Glomerular endothelial cell (primary cell): ENCODE measurements at places on chromosomes 5 and 9.

GRCh38 chr9:116163293-116164055, 9.9 kb downstream of the PAPPA start:
- DNase-seq, result no peak

DNA sequence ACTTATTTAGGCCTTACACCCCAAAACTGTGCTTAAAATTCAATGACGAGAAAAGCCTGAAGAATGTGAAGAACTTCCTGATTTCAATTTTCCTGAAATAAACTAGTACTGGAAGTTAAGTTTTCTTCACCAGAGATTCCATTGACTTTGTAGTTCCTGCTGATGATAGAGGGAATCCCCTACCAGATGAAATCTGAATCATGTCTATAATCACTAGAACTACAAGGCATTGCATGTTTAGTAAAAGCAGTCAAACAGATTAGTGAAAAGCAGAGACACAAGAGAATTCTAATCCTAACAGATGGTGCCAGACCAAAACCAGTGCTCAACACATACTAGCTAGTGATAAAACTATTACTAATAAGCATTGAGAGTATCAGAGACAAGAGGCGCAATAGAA, 130.0 kb downstream of the PDE4D start:
- DNase-seq, result no peak

DNA sequence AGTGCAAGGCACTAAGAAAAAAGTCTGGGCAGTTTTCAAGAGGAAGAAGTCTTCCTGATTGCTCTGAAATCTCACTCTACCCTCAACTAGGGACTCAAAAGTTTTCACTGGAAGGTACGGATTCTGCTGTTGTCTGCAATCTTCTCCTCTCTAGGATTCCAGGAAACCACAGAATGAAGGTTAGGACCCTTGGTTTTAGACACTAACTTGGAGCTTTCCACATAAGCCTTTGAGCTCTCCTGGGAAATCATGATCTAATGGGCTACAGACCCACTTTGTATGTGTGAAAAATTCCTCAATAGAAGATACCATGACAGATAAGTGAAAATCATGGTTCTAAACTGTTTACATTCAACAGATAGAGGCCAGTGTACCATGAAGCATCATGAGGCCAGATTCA, 265.1 kb downstream of the PSAT1 start:
- no peak for DNase-seq

GRCh38 chr5:149665416-149666175, 64.5 kb upstream of the PPARGC1B start:
- DNase-seq, result no peak

DNA sequence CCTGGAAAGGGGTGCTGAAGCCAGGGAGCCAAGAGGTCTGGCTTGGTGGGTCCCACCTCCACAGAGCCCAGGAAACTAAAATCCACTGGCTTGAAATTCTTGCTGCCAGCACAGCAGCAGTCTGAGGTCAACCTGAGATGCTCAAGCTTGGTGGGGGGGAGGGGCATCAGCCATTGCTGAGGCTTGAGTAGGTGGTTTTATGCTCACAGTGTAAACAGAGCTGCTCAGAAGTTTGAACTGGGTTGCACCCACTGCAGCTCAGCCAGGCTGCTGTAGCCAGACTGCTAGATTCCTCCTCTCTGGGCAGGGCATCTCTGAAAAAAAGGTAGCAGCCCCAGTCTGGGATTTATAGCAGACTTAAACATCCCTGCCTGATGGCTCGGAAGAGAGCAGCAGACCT, 55.5 kb upstream of the FBXL17 start:
- no peak for DNase-seq

GRCh38 chr5:42157215-42157614, 232.1 kb downstream of the FBXO4 start:
- no peak for DNase-seq

DNA sequence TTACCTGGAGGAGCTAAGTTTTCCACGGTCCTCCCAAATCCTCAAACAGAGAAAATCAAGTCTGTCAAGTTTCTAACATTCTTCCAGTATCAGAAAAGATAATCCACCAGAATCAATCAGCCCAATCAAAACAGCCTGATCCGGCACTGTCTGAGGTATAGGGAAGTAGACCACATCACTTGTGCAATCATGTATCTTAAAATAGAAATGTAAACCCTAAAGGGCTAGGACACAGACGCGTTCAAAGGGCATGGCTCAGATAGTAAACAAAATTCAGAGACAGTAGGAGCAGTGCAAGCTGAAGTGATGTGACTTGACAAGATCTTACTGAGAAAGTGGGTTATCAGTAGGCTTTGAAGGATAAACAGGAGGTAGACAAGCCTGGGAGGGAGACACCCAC, 252.4 kb upstream of the DAPK1 start:
- DNase-seq, result no peak

DNA sequence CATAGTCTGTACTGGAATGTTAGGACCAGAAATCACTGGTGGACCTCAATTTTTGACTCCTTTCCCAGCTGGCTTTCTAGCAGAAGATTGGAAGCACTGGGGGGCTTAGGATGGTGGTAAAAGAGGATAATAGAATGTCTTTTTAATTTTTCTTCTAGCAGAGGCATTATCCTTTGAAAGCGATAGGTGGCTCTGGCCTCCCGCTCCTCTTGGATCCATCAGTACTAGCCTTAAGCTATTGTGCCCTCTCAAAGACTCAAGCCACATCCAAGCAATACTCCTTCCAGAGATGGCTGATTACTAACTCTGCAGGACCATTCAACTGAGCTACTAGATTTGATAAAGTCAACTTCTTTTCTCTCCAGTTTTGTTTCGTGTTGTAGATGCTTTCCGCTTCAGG, 610.6 kb downstream of the CDH12 start:
- DNase-seq, result no peak

DNA sequence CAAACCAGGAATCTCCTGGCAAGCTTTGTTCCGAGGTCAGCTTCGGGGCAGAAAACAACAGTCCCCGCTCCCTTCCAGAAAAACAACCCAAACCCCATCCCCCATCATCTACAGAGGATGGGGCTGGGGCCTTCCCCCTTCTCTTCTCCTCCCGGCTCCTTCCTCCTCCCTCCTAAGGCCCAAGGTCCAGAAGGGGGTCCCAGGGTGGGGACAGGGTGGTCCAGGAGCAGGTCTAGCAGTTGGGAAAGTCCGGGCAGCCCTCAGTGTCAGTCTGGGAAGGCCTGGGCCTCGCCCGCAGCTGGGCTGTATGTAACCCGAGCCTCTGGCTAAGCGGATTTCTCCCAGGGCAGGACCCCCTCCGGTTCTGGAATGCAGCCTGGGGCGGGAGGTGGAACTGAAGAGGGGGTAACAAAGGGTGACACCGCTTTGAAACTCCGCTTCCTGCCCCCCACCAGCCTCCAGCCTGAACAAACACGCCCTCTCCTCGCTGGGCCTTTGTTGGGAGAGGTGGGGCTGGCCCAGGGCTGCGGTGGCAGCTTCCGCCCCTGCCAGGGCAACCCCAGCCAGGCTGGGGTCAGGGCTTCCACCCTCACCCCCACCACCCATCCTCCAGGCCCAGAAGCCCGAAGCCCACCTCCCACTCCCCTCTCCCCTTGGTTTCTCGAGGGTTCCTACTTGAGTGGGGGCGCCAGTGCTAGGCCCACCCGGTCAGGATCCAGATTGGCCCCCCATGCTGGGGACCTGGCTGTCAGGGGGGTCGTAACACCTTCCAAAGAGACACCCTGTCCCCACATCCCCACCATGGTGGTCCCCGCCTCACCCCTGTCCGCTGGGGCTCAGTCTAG, 63.5 kb downstream of the C9orf50 start:
- no peak for DNase-seq

DNA sequence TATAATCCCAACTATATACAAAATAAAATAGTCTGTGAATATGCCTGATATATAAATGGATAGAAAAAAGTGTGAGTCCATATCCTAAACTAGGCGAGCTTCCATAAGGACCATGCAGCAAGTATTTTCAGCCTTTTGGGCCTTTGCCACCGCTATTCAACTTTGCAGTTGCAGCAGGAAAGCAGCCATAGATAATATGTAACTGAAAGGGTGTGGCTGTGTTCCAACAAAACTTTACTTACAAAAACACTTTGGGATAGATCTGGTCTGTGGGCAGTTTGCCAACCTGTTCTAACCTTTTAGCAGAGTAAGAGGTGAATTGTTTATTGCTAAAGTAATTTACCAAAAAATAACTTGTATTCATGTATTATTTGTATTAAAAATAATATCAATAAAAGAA, 127.8 kb upstream of the GPR151 start:
- DNase-seq, result no peak

- DNase-seq, result no peak
Observed at GRCh38 chr9:132584601-132585560, 2.5 kb downstream of the BARHL1 start.

DNA sequence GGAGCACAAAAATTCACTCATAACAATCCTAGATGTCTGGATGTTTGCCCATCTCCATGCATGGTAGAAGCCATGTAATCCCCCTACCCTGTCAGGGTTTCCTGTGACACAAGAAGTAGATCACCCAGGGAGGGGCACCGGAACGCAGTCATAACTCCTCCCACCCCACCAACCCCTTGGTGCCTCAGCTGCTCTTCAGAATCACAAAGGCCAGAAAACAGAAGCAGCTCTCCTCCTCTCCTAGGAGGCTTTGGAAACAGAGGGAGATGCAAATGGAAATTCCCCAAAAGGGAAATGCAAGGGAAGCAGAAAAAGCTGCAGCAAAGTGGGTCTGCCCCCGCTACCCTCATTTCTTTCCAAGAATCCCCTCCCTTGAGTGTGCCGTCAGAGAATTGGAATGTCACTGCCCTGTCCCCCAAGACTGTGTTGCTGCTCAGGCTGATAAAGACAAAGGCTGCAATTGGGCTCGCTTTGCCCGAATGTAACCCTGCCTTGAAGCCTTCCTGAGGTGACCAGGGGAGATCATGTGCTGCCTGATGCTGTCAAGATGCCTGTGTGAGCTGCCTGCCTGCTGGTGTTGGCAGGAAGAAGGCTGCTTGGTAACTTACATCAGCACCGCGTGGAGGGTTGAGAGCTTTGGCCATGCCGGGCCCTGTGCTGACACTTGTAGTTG, 65.5 kb upstream of the ABCA1 start:
- DNase-seq, result no peak

DNA sequence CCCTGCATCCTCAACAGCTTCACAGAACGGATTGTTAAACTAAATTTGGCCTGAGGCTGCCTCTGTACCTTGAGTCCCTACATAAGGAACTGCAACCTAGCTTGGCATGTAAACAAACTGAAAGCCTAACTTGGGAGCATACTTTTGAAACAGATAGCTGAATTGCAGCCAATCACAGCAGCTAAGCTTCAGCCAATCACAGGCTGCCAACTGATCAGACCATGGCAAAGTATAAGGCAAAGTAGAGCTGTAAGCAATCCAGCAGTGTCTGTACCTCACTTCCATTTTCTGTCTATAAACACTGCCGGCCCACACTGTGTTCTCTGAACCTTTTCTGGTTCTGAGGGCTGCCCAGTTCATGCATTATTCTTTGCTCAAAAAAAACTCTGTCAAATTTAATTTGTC, 8.9 kb upstream of the ZNF483 start:
- no peak for DNase-seq

DNA sequence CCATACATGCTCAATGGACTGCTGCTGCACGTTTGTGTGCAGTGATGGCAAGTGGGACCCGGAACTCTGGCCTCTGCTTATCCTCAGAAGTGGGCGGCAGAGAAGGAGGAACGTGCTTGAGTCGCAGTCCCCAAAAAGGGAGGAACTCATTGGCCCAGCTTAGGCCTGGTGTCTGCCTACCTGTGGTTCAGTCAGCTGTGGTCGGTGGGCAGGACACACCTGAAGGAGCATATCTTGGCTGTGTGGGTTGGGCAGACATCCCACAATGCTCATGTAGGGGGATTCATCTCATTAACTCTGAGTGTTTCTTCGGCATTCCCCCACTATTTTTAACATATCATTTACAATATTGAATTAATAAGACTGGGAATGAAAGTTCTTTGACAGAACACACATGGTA, 122.9 kb upstream of the IL12B start:
- no peak for DNase-seq

DNA sequence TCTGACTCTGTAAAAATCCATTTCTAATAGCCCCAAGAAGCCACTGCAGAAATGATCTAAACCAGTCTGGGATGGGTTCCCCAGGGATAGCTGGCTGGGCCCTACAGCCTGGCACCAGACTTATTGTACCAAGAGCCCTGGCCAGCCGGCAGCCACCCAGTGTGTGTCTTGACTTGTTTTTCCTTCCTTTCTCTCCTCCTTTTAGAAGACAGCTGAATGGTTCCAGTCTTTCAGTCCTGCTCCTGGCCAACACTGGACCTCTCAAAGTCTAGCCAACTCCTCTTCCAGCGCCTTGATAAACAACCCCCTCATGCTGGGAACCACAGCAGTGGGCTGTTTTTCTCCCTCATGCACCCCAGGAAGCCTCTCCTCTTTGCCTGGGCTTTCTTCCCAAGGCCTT, 34.1 kb downstream of the ATOX1 start:
- no peak for DNase-seq

GRCh38 chr5:147658293-147658932, 124.1 kb downstream of the JAKMIP2 start:
- no peak for DNase-seq

GRCh38 chr5:87029951-87030350, 237.7 kb upstream of the RASA1 start:
- DNase-seq, result no peak

- DNase-seq, result no peak
Observed at GRCh38 chr9:88237991-88238571, 99.8 kb upstream of the SPATA31C2 start.

DNA sequence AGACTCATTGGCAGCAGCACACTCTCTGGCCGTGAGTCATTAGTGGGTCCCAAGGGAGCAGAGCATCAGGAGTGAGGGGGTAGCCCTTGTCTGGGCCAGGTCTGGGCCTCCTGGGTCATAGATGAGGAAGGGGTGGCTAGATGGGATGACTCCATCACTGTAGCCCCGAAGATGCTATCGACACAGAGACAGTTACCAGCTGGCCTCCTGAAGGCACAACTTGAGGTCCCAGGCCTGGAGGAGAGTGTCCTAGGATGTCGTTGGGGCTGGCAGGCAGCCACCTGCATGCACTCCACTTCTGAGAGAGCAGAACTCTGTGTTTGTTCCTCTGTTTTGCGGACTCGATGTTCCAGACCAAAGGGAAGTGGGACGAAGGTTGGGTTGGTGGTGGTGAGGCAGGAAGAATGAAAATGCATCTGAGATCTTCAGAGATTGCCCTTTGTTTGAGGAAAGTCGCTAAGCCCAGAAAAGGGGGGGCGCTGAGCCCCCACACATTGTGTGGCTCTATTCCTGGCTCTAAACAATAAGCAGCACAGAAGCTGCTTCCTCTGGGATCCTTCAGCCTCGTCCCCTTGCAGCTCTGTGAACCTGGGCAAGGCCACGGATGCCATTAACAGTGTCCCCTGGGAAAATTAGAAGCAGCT, 4.7 kb downstream of the BTNL9 start:
- DNase-seq, result no peak
